ENCODE measurements at places on chromosomes 3 and 15. TPM values are rescaled to one million over a fixed set of nuclear protein-coding genes. Genes with fewer than 3 reads are reported as not detected.
A peak's percentile ranks its signal among the peaks of the same experiment; 100 is the strongest.

Gene PDCD6IP
- total RNA-seq, result 104 TPM

Gene MED12L
- total RNA-seq, result 0.33 TPM

GRCh38 chr15:70815604-70816003 is 38.4 kb downstream of the LARP6 start:
- DNase-seq, result no peak

GRCh38 chr15:52383100-52383588 is 87.5 kb upstream of the MYO5C start:
- DNase-seq, result no peak

DNA sequence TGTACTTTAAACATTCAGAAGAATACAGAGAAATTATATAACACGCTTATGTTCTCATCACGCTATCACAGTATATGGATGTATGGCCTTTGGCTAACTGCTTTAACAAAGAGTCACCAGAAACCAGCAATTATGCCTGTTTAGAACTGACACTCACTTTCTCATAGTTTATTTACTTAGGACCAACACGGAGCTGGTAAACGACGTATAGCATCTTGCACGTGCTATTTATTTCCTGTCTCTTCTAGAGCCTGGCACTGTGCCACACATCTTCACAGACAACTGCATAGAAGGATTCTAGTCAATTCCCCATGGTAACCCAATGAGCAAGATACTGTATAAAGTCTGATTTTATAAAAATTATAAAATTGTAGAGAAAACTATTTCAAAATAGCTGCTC is 43.6 kb downstream of the TBC1D2B start:
- peak; percentile 34 for DNase-seq

All from body of pancreas (tissue), 4 donors.